Hindlimb muscle (tissue), 1 donor: ENCODE measurements at places on chromosomes 3 and 15. TPM values are rescaled to one million over a fixed set of nuclear protein-coding genes. Genes with fewer than 3 reads are reported as not detected.

- DNase-seq, result no peak
Measured at GRCh38 chr3:153885359-153885758, 235.8 kb upstream of the ARHGEF26 start.

DNA sequence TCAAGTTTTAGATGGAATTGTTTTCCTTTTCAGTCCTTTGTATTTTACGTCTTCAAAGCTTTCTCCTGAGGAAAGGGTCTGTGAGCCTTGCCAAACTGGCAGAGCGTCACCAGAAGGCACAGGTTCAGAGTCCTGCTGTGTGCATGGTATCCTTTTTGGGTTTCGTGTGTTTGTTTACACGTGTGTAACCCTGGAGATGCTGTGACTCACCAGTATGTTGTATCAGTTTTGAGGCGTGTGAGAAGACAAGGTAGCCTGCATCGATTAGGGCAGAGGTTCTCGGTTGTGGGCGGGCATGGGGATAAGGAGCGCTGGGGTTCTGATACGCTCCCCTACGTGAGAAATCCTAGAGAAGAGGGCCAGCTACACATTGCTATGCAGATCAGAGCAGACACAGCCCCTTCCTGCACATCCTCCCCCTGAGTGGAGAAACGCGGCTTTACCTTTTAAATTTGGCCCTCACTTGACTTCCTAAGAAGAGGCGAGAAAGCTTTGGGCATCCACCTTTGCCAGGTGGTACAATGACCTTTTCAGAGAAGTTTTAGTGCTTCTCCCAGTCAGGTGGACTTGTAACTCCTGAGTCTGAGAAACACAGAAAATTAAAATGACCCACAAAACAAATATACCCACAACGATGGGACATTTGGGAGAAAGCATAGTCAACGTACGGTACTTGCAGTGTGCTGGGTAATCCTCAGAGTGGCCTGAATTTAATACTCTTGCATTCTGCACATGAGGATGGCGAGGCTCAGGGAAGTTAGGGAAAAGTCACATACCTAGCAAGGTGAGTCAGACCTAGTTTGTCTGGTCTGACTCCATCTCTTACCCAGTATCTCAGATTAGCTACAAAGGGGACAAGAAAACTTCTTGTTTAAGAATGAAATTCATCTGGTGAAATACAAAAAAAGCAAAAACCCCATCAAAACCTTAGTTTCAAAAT lies 38.1 kb downstream of the TRAK1 start:
- DNase-seq, result no peak

GRCh38 chr3:130430266-130430665 lies 84.8 kb downstream of the COL6A5 start:
- DNase-seq, result no peak

GRCh38 chr15:100531823-100532327 lies 3.1 kb upstream of the CERS3 start:
- no peak for DNase-seq

GRCh38 chr3:45870099-45870498 lies 16.2 kb upstream of the CCR9 start:
- DNase-seq, result no peak

GRCh38 chr3:51311055-51311454 lies 74.0 kb upstream of the MANF start:
- DNase-seq, result peak; percentile 3

DNA sequence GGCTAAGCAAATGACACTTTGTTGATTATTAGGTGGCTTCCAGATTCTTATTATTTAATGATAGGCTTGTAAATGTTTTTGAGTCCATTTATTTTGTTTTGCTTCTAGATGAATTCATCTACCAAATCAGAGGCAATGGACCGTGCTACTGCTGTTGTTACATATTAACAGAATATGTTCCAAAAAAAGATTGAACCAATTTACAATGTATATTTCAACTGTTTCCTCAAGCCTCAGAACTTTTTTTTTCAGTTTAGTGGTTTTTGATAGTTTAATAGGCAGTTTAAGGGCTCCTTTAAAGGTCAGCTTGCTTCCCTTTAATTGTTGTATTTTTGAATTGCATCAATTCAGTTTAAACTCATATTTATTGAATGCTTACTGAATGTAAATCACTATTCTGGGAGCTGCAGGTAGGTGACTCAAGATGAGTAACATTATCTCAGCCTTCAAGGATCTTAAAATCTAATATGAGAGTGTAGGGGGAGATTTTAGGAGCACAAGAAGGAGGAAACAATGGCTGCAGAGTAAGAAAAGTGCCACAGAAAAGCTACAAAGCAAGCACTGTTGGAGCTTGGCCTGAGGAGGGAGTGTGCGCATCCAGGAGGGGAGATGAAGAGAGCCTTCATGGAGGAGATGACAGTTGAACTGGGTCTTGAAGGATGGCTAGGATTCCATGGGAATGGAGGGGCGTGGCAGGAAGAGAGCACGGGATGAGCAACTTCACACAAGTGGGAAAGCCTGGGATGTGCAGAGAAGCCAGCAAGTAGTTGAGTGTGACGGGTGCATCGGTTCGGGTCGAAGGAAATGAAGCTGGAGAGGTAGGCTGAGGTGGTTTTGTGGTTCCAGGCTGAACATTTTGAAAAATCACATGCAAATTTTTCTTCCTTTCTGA lies 14.7 kb downstream of the MAP2K1 start:
- no peak for DNase-seq

- DNase-seq, result no peak
Measured at GRCh38 chr3:141528800-141529199, 42.0 kb downstream of the RASA2 start.

DNA sequence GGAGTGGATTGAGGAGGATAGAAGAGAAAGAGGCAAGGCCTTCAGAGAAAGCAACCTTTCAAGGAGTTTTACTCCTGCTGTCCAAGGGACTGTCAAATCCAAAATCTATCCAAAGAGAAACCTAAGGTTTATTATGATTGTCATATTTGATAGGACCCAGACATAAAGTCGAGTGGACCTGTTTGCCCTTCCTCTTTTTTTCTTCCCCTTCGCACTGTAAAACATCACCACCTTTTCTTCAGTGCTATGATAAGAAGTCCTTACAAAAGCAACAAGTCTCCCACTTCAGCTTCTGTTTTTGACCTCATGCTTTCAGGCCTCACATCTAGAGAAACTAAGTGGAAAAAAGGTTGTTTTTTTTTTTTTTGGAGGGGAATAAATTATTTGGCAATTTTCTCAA lies 73.0 kb downstream of the TRPC1 start:
- DNase-seq, result no peak

DNA sequence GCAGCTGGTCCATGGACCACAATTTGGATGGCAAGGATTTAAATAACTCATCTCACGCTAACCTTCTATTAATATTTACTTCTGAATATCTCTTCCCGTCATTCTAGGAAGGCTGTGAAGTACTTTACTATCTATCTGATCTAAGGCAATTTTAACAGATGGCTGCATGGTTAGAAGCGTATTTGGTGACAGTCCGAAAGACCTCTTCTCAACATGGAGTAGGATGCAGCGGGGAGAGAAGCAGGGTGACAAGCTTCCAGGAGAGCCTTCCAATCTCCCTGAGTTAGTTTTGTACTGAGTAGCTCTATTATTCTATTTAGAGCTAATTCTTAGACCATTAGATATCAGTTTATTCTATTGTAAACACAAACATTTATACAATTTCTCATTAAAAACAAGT lies 309.4 kb downstream of the PLCL2 start:
- no peak for DNase-seq

DNA sequence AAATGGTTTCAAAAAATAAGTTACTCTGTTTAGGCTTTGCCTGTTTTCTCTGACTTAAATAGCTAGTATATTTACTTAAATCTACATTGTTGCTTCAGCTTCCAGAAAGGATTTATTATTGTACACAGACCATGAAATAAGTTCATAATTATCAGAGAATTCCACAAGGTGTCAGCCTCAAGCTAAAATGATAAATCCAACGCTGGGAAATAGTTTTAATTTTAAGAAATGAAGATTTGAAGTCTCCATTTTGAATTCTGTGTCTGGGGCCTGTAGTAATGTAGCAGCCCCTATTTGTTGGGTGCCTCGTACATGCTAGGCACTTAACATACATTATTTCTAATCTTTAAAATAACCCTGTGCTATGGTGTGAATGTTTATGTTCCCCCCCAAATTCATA lies 92.6 kb upstream of the KCNMB2 start:
- DNase-seq, result no peak

- DNase-seq, result no peak
Measured at GRCh38 chr3:142210144-142210543, 15.2 kb downstream of the GK5 start.

- no peak for DNase-seq
Measured at GRCh38 chr3:194750491-194750828, 64.8 kb downstream of the FAM43A start.

DNA sequence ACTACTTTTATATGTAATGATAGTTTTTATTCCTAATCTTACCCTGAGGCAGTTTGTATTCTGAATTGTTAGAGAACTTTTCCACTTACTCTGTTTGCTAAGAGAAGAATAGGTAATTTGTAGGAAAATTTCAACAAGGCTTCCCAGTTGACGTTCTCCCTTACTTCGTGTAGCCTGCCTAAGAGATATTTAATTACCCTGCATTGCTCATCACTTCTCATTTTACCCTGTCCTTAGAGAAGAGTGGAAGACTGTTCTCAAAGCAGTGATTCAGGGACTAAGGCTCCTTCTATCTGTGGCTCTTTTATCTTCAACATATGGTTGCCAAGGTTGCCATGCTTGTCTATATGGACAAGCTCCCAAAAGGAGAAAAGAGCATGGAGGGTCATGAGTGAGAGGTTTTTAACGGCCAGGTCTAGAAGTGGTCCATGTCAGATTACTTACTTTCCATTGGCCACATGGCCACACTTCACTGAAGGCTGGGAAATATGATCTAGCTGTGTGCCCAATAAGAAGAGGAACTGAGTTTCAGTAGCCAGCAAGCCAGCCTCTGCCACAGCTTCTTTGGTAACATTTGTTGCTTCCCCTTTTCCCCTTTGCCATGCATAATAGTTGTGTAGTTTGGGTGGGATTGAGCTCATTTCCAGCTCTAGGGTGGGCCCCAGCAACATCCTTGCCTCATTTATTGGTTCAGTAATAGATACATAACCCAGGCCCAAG lies 22.1 kb downstream of the PDE8A start:
- DNase-seq, result no peak

- DNase-seq, result no peak
Measured at GRCh38 chr3:197454014-197454413, 101.8 kb downstream of the BDH1 start.

DNA sequence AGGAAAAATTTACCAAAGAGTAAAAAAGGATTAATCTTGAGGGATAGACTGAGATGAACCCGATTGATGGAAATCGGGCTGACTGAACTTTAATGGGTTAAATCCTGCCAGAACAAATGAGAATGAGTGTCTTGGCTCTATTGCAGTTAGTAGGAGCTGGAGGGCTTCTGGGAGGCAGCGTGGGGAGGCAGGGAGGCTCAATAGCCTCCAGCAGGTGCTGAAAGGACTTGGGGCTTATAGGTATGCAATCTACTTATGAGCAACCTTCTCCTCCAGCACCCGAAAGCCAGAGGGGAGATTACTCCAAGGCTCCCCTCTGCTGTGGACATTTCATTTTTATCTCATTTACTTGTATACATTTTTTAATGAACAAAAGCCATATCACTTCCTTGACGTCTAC lies 1.0 kb upstream of the CRYBG3 start:
- DNase-seq, result no peak

DNA sequence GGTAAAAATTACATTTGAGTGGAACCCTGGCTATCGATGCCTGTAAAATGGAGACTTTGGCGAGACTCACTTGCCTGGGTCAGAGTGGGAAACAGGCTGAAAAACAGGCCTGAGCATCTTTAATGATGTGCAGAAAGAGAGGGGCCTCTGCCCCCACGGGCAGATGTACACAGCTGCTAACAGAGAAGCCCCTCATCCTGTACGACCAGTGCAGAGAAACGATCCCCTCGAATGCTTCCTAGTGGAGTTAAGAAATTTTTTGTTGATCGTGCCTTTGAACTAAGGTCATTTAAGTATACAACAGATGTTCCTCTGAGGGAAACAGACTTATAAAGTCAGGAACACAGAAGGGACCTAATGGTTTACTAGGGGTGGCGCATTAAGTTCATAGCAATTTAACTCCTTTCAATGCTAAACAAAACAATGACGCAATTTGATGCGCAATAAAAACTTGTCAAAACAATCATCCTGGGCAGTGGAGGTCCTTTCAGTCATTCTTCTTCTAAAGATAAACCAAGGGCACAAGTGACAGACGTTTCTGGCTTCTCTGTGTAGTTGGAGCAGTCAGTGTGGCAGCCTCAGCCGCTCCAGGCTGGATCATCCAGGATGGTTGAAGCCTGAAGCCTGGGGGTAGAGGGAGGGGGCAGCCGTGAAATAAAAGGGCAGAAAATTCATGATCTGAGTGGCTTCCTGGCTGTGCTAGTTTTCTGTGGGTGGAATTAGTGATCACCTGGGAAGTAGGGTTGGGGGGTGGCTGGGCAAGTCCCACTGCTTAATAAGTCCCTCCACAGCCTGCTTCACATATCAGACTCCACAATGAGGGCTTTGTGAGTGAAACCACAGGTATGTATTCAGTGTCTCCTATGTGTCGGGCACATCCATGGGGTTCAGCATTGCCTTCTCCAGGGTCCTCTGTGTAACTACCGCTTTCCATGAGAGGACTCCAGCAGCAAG lies 50.8 kb upstream of the MRPS22 start:
- DNase-seq, result no peak

- no peak for DNase-seq
Measured at GRCh38 chr3:149726716-149727407, 25.4 kb downstream of the COMMD2 start.

DNA sequence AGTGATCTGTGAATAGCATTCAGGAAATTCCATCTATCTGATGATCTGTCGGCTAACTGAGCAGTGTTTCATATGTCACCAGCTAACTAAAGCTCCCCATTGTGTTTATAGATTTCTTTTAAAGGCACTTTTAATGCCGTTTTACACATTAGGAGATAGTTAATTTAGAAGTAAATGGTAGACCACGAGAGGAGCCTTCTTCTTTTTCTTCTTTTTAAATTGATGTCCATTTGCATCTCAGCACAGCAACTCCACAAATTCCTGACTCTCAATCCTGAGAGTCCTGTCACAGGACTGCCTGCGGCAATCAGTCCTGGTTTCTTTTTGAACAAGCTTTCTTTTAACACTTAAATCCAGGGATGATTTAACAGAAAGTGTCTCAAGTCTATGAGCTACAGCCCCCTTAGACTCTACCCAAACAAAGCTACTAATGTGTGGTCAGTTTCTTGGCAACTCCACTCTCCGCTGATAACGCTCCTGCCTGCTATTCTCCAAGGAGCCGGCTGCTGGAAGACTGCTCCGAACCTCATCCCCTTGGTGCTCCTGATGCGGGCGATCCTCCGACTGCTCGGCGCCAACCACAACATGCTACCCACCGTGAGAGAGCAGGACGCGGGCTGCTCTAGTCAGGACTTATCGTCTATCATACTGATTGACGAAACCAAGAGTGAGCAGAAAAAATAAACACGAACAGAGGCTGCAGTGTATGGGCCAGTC lies 421.4 kb downstream of the MECOM start:
- DNase-seq, result no peak

The DLEC1 gene
- polyA plus RNA-seq, result 0.28 TPM

The MRPS11 gene
- polyA plus RNA-seq, result 42.7 TPM

The CLDN18 gene
- 0.44 TPM for polyA plus RNA-seq

The TGM5 gene
- 0.08 TPM for polyA plus RNA-seq

The IL17RC gene
- 16.8 TPM for polyA plus RNA-seq

The LRRC31 gene
- polyA plus RNA-seq, result not detected
